ENCODE measurements at places on chromosomes 7 and 10. TPM values are rescaled to one million over a fixed set of nuclear protein-coding genes. Genes with fewer than 3 reads are reported as not detected.

The PDCD11 gene
- 66.5 TPM for total RNA-seq

The CTAGE4 gene
- 1.3 TPM for total RNA-seq

The LRRN3 gene
- total RNA-seq, result 0.18 TPM

The DYDC2 gene
- not detected for total RNA-seq

The PRLHR gene
- total RNA-seq, result not detected

The SEMA3C gene
- 0.19 TPM for total RNA-seq

The CALML3 gene
- not detected for total RNA-seq

The COX19 gene
- 9.0 TPM for total RNA-seq

The NAMPT gene
- 102 TPM for total RNA-seq

The PHF14 gene
- total RNA-seq, result 32.5 TPM
